ENCODE measurements at places on chromosomes 11 and 22.

DNA sequence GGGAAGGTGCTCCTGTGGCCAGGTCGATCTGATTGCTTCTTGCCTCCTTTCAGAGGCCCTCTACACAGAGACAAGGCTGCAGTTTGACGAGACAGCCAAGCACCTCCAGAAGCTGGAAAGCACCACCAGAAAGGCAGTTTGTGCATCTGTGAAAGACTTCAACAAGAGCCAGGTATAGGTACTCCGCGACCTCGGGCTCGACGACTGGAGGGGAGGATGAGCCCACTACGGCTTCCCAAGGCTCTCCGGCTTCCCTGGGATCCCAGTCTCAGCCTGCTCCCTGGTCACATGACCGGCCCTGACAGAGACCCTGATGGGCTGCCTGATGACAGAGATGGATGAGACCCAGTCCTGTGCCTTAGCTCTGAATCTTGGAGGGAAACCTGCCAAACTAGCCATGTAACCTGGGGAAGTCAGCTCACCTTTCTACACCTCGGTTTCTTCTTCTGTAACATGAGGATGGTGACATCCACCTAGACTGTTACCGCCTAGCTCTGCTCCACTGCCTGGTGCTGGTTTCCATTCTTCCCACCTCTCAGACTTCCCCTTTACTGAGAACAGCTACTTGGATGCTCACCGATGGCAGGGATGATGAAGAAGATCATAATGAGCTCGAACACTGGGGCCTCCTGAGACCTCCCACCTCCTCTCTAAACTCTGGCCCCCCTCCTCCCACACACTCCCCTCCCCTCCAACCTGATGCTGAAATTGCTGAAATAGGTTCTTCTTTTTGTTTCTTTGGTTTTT lies 8.9 kb downstream of the RIBC2 start:
- no peak for DNase-seq

GRCh38 chr11:70507466-70508230 lies 109.3 kb downstream of the CTTN start:
- no peak for DNase-seq

DNA sequence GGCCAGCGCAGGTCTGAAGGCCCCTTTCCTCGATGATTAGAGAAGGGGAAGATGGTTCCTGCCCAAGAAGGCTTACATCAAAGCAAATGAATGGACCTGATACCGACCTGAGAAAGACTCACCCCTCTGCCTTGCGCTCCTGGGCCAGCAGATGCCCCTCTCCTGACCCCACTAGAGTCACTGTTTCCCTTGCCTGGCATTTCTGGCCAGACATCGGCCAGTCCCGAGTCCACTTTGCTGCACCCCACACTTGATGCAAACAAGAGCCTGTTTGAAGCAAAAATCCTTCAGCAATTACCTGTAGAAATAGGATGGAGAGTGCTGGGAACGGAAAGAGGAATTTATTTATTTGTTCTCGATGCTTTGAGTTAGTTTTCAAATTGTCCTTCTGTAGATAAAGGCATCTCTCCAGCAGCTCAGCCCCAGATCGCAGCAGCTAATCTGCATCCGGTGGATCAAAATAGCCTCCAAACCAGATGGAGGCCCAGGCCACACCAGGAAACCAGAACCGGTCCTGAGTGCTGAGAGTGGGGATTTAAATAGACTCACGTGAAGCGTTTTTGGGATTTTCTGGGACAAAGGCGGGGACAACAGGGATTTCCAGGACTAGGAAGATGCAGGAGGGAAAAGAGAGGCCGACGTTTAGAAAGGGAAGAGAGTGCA lies 148.6 kb downstream of the TRIM29 start:
- DNase-seq: no peak

- no peak for DNase-seq
Observed at GRCh38 chr11:3178349-3178748, 13.2 kb upstream of the OSBPL5 start.
